ENCODE measurements at places on chromosomes 2 and 18.

- DNase-seq: no peak
These were observed 196.5 kb downstream of the SATB2 start for GRCh38 chr2:199261239-199261638.

DNA sequence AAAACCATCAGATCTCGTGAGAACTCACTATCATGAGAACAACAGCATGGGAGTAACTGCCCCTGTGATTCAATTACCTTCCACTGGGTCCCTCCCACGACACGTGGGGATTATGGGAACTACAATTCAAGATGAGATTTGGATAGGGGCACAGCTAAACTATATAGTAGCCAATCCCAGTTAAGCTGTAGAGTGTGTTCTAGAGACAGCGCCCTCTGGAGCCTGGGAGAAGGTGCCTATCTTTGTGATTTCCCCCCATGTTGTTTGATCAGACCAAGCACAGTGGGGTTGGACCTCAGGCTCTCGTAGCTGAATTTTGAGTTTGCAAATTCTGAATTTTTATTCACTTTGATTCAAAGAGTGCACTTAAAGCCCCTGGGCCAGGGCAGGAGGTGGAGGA is 108.2 kb upstream of the TWIST2 start:
- no peak for DNase-seq

GRCh38 chr2:99386011-99386410 is 48.8 kb downstream of the EIF5B start:
- no peak for DNase-seq

DNA sequence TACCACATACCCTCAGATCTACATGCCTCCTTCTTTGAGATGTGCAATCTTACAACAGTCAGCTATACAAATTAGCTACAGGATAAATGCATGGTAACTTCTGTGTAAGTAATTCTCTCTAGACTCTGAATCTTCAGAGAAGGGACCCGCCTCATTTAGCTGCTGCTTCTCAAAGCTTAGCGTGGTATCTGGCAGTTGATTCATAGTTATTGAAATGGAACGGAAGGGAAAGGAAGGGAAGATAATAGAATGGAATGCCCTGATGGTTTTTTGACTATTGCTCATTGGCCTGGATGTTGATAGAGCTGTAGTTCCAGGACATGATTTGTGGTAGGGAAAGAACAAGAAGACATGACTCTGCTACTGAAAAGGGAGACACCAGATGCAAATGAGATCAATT is 498.1 kb upstream of the CRIM1 start:
- no peak for DNase-seq

GRCh38 chr2:228653884-228654283 is 472.4 kb upstream of the SPHKAP start:
- no peak for DNase-seq
